ENCODE measurements at places on chromosomes 2 and 18. TPM values are rescaled to one million over a fixed set of nuclear protein-coding genes. Genes with fewer than 3 reads are reported as not detected.

GRCh38 chr2:16040271-16041010, 100.1 kb downstream of the MYCN start:
- DNase-seq = no peak

- DNase-seq = no peak
Observed at GRCh38 chr2:225820826-225821225, 421.3 kb downstream of the NYAP2 start.

- no peak for DNase-seq
Observed at GRCh38 chr2:59084326-59084725, 843.2 kb upstream of the FANCL start.

SPC25 gene
- 40.0 TPM for total RNA-seq

CLK1 gene
- total RNA-seq = 204 TPM

DNA sequence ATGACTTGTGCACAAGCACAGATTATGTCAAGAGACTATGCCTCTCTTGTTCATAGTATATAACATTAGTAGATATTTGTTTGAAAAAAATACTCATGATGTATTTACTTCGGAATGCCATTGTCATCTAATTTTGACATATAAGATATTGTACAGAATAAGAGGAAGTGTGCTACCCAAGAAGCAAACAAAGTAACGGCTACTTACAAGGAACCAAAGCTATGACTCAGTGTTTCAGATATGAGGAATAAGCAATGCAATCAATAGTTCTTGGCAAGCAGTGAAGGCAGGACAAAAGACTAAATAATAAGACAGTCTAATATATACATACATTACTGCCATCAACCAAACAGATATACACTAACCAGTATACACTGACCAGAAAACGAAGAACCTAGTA, 256.3 kb downstream of the CCDC178 start:
- DNase-seq = no peak

CYS1 gene
- total RNA-seq = 0.14 TPM

ZNF385B gene
- not detected for total RNA-seq

- DNase-seq = no peak
Observed at GRCh38 chr18:59846814-59847490, 52.8 kb upstream of the PMAIP1 start.

GRCh38 chr2:229372207-229372606, 101.1 kb upstream of the PID1 start:
- DNase-seq = no peak

GRCh38 chr2:148615381-148615841, 29.1 kb upstream of the EPC2 start:
- no peak for DNase-seq

DNA sequence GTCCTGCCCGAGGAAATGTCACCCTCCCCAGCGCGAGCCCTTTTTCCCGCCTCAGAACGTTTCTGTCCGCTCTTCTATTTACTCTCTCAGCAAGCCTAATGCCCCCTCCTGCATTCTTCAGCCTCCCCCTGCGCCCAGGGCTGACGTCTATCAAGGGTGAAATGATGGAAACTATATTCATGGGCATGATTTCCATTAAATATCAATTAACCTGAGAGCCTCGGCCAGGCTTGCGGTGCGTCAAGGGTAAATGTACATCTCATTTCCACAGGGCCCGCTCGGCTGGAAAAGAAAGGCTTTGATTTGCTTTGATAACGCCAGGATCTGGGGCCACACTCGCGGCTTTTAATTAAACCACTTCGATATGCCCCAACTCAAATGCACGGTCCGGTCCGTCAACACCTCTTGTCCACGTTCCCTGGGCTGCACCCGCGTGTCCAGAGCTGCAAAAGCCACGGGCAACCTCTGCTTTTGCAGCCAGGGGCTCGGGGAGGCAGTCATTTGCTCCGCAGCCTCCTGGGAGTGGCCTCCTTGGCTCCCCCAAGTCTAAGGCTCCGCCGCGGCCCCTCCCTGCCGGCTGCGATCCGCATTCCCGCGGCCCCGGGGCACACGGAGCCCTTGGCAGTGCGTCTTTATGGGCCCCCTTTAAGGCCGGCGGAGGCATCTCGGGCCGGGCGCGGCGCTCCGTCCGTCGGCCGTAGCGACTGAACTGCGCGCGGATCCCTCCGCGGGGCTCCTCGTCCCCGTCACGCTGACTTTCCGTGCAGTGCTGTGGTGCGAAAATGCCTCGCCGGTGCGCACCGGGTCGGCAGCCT, at the start of gene HOXD8:
Gene HOXD8 (plus strand): TSS at position 724 of the 815 bp plus-strand sequence. CDS start 662 bp downstream, outside the sequence.
- DNase-seq = peak; percentile 49

- DNase-seq = no peak
Observed at GRCh38 chr2:232543491-232543890, 4.0 kb downstream of the CHRNG start.

ACTR3 gene
- 414 TPM for total RNA-seq

CRYGD gene
- total RNA-seq = not detected

ZSWIM2 gene
- total RNA-seq = not detected

GRCh38 chr2:120453635-120453998, 107.7 kb downstream of the INHBB start:
- DNase-seq = no peak

GRCh38 chr18:61892683-61893308, at the start of gene RNF152:
RNF152 (minus strand) TSS chr18:61893007; CDS start chr18:61816463, 76,544 bp downstream.
- DNase-seq = peak; percentile 32

ZNF396 gene
- 2.8 TPM for total RNA-seq

GCG gene
- not detected for total RNA-seq

NCKAP5 gene
- total RNA-seq = not detected

GRCh38 chr2:175575346-175576258, 394.1 kb upstream of the ATP5MC3 start:
- DNase-seq = no peak

GRCh38 chr2:143710879-143711278, 581.7 kb downstream of the ARHGAP15 start:
- no peak for DNase-seq

DNA sequence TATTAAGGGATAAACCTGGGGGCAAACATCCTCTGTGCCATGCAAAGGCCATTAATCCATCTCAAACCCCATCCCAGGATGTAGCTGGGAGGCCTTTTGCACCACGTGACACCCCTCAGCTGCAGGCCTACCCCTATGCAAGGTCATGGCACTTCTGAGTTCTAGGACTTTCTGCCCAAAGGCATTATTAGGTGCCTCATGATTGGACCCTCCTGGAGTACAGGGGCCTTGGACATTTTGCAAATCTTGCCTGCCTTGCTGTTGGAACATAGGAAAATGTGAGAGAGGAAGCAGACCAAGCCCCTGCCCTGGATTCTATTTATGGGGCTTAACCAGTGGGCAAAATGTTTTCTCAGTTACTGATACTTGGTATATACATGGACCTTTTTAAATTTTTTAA, 44.2 kb upstream of the NFU1 start:
- no peak for DNase-seq

- no peak for DNase-seq
Observed at GRCh38 chr18:41504316-41504715, 450.7 kb upstream of the PIK3C3 start.

GRCh38 chr2:21787941-21788340, 664.2 kb downstream of the TDRD15 start:
- DNase-seq = no peak

GKN2 gene
- total RNA-seq = not detected

DNA sequence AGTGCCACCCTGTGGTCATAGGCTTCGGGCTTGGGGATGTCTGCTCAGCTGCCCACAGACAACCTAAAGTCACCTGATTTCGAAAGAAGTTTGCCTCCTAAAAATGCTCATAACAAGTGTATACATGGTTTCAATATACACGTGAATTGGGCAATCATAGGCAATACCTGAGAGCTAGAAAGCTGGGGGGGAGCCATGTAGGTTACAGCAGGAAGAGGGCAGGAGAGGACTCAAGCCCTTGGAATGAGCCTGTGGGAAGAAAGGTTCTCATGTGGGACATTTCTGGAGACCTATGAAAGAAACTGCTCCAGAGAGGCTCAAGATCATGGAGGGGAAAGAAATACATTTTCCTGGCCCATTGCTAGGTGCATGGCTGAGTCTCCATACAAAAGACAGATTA, 109.7 kb downstream of the ACOXL start:
- no peak for DNase-seq

DNA sequence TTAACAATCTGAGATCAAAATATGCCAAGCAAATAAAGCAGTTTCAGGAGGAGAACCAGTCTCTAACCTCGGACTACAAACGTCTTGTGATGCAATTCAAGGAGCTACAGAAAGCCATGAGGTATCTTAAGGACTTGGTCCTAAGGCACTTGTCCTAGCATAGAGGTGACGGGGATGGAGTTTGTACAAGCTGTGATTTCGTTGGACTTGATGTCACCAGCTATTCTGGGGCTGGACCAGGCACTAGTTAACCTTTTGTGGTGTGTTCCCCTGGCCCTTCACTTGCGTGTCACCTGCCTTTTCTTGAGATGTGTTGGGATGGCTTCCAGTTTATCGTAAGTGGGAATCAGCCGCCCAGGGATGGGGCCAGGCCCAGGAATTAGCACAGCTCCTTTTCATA, 33.7 kb downstream of the OTOF start:
- no peak for DNase-seq

- DNase-seq = no peak
Observed at GRCh38 chr2:195318440-195319111, 338.4 kb upstream of the SLC39A10 start.

- no peak for DNase-seq
Observed at GRCh38 chr2:158493458-158493857, 36.7 kb downstream of the PKP4 start.

DNA sequence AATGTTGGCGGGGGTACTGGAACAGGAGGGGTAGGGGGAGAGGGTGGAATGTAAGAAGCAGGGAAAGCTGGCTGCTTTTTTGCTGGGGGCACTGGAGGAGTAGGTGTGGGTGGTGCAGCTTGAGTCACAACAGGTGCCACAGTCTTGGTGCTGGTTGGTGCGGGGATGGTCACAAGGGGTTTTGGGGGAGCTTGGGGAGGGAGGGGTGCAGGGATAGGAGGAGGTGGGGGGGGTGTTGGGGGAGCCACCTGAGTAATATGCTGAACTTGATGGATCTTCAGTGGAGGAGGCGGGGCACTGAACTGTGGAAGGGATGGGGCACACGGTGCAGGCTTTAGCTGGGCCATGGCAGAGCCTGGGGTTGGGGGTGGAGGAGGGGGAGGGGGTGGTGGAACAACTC, 94.4 kb downstream of the RAPH1 start:
- no peak for DNase-seq

CRYGC gene
- total RNA-seq = not detected

DNA sequence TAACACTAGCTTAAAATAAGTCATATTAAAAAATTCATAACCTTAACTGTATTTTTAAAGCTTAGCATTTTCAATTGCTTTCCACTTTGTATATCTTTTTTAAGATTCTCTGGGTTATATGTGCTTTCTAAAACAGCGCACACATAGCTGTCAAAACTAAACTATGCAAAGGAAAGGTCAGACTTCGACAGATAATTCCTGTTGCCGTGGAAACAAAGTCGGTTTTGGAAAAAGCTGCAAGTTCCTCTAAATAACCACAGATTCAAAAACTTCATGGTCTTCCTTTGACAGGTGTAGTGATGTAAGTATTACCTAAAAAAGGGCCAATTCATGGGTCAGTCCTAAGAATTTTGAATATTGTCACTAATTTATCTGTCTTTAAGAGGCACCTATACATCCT, 249.6 kb upstream of the TFPI start:
- DNase-seq = no peak

TMEM200C gene
- not detected for total RNA-seq

DNA sequence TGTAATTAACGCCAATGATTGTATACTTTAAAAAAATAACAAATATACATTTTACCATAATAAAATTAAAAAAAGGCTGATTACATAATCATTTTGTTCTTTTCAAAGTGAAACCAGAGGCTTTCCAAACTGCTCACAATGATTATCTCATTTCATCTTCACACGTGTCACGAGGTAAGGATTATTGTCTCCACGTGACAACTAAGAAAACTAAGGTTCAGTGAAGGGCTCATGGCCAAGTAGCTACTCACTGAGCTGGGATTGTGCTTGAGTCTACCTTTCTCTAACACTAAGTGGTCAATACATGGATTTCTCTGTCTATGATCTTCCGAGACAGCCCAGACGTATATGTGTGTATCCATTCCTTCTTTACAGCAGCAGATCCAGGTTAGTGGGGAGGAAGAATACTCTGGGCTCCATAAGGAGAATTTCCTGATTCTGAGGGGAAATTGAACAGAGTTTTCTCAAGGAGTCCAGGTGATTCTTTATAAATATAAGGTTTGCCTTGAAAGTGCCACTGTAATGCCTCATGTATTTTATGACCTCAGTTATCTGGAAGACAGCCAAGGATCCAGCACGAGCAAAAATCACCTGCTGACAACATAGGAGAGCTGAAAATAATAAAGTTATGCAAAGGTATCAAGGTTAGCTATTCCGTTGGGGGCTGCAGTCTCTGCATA, 25.6 kb upstream of the ACSL3 start:
- DNase-seq = no peak

CCDC138 gene
- total RNA-seq = 8.0 TPM

- no peak for DNase-seq
Observed at GRCh38 chr2:96534701-96535181, 1.8 kb upstream of the ARID5A start.

GRCh38 chr2:23703037-23703582, 223.8 kb downstream of the ATAD2B start:
- no peak for DNase-seq

TPO gene
- not detected for total RNA-seq

GRCh38 chr18:76955524-76956170, 133.3 kb downstream of the ZNF236 start:
- DNase-seq = no peak

C2orf15 gene
- 2.3 TPM for total RNA-seq

DNA sequence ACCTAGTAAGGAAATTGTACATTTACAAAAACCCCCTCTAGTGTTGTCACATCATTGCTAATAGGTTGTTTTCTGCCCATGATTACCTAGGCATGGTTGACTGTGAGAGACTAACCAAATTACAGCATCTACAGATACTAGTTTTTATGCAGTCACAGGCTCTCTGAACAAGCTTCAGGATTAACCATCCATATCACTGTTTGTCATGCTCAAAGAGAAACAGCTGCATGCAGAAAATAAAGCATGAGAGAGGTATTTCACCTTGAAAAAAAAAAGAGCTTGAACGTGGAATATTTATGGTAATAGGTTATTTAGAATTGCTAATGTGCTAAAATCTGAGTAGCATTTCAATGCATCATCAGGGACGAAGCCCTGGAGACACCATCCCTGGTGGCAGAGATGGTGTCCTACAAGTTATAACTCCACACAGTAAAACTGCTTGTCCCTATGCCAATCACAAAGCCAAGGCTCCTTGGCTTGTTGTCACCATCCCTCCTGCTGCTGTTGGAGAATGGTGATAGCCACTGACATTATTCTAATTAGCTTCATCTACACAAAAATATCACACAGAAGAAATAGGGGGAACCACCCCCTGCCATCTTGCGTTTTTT, 5.4 kb downstream of the NEB start:
- DNase-seq = no peak

- no peak for DNase-seq
Observed at GRCh38 chr2:168312036-168312822, 64.8 kb upstream of the STK39 start.

Measured in activated naive CD8-positive, alpha-beta T cell treated with anti-CD3 and anti-CD28 coated beads, Interleukin-2, amount 10 ng/mL, durations not matched to agents 7 days and 5 days (primary cell).